8988T (cell line): ENCODE measurements at places on chromosomes 11 and 22.

DNA sequence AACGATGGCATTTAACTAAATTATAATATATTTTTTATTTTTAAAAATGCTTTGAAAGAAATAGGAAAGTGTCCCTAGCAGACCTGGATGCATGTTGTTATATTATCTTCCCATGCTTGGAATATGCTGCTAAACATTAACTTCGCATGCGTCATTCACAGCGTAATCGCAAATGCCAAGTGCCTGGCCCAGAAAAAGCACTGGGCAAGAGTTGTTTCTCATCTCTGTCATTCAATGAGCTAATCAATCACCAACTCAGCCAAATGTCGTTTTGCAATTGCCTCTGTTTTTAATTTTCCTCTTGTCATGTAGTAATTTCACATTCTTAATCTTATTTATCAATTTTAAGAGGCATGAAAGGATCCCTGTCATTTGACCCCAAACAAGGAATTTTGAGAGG lies 1421.9 kb downstream of the BRD1 start:
- DNase-seq, result no peak

DNA sequence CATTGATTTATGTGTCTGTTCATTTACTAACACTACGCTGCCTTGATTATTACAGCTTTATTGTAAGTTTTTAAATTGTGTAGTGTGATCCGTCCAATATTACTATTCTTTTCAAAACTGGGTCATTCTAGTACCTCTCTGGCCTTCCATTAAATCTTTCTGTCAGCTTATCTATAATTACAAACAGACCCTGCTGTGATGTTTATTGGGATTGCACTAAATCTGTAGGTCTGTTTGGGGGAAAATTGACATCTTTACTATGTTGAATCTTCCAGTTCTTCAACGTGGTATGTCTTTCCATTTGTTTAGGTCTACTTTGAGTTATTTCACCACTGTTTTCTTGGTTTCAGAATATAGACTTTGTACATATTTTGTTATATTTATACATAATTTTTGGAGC lies 15.6 kb downstream of the CABIN1 start:
- no peak for DNase-seq

GRCh38 chr11:17014321-17014832 lies at the start of gene PLEKHA7:
TSS of gene PLEKHA7 (minus strand) at chr11:17014414. CDS start at chr11:17014401, 13 bp downstream.
- peak; percentile 41 for DNase-seq

DNA sequence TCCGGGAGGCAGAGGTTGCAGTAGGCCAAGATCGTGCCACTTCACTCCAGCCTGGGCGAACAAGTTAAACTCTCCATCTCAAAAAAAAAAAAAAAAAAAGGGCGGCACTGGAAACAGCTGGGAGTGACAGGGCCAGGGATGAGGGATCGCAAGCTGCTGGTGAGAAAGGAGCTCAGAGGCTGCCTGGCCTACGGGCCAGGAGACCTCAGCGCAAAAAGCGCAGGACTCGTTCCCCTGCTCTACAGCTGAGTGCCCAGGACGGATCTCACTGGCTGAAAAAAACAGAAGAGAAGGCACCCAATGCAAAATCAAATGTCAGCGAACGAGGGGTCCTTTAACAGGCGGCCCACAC lies 650 bp upstream of the NUP50 start:
- no peak for DNase-seq

GRCh38 chr11:46692450-46692849 lies 8.0 kb downstream of the ARHGAP1 start:
- DNase-seq, result no peak
